Right cardiac atrium (tissue), 5 donors: ENCODE measurements at places on chromosomes 11 and 22. TPM values are rescaled to one million over a fixed set of nuclear protein-coding genes. Genes with fewer than 3 reads are reported as not detected.

Gene LRRC55
- 0.09 TPM for total RNA-seq

Gene TMEM121B
- 0.56 TPM for total RNA-seq

Gene TYMP
- total RNA-seq, result 19.0 TPM

GRCh38 chr11:86158704-86159580, 85.6 kb upstream of the EED start:
- DNase-seq, result no peak

DNA sequence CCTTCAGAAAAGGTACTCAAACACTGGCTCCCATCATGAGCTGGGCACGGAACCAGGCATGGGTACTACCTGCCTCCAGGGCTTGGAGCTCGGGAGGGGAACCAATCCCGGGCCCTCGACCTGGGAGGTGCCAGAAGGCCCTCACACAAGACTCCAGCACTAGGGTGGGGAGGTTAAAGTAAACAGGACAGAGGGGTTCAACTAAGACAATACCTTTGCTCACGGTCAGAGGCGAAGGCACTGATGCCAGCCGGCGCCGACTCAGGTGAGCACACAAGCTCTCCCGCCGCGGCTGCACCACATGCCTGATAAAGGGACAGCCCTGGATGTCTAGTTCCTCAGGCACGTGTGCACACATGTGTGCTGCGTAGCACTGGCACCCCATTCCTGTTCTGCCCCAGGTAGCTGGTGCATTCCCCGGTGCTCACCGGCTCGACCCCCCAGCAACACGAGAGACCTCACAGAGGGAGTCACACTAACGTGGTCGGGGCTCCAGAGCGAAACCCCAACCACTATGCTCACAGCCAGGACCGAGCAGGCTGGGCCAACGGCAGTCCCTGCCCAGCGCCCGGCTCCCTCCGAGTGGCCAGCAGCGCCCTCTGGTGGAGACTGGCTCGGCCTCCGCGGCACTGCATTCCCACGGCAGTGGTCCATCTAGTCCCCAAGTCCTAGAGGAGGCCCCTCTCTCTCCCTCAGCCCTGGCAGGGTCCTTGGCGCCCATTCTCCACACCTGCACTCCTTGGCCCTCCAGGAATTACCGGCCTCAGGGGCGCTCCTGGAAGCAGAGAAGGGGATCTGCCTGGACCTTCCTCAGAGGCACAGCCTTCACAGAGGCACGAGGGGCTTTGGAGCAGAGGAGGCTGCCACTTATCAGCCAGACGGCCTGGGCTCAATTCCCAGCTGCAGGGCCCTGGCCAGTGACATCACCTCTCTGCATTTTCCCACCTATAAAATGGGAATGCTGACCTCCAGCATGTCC, 28.8 kb upstream of the MOB2 start:
- peak; percentile 80 for DNase-seq
